Hematopoietic multipotent progenitor cell treated with erythropoietin and hydrocortisone succinate and interleukin-3 and kit ligand, for 17 days (in vitro differentiated cells): ENCODE measurements at places on chromosomes 5 and 9.

DNA sequence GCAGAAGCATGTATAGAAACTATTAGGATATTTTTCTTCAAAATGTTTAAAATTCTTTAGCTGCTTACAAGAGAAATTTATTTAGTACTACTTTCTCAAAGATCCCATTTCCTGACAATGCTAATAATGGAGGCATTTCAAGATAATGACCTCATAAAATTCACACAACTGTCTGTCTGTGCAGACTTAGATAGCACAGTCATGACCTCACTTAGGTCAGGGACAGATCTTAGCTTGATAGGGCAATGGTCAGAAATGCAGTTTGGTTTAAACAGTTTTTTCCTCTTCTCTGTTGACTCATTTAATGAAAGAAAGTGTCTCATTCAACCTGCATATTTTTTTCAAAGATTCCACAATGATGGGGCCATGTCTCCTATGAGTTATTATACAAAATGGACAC lies 128.4 kb downstream of the GRIA1 start:
- DNase-seq: no peak

GRCh38 chr5:33997331-33997983 lies 10.4 kb downstream of the AMACR start:
- no peak for DNase-seq

DNA sequence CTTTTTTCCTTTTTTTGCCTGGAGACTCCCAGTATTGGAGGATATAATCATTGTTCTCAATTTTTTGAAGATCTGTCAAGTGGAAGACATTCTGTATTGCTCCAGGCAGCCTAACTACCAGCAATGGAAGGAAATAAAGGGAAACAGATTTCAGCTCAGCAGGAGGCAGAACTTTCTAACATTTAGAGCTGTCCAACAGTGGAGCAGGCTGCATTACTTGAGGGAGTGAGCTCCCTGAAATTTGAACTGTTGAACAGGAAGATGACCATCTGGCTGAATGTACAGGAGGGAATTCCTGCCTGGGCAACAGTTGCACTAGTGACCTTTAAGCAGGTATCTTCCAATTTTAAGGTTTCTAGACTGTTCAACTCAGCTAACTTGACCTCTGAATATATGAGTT lies 1.1 kb upstream of the GAPVD1 start:
- no peak for DNase-seq

DNA sequence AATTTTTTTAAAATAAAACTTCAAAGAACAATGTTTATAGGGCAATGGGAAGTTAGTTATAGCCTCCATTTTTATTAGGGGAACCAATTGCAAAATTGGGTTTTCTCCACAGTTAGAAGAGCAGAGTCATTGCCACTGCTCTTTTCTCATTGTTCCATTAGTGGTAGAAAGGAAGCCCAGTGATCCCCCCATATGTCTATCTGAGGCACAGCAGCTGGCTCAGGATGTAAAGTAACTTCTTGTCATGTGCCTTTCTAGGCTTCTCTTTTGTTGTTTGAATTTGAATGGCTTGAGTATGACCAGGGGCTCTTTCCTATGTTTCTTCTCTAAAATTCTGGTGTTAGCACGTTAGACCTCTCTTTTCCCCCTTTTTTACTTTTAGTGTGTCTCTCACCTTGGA lies 61.2 kb downstream of the UBAP1 start:
- no peak for DNase-seq

GRCh38 chr9:107827884-107828283 lies 338.3 kb upstream of the KLF4 start:
- no peak for DNase-seq

DNA sequence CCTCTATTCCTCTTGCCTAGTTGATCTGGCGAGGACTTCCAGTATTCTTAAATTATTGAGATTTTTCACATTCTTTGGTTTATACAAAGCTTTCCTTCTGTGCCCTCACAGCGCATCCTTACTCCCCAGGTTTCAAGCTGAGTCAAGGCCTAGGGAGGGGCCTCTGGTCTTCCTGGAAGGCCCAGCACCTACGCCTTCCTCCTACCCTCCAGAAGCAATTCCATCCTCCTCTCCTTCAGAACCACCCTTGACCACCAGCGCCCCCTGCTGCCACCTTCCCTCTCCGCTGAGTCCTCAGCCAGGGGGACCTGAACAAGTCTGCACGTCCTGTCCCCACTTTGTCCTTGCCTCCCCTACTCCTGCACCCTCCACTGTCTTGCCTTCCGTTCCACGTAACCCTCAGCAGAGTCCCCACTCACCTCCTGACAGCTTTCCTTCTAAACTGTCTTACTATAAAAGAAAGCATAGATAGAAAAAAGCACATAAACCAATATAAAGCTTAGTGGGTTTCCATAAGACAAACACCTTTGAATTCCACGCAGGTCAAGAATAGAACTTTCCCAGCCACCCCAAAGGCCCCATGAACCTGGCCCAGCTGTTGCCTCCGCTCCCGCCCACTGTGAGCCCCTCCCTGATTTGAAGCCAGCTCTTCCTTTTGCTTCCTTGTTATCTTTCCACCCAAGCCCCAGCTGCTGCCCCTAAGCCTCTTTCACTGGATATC lies 63.0 kb upstream of the CTSL start:
- peak; percentile 79 for DNase-seq

- no peak for DNase-seq
Measured at GRCh38 chr5:129399069-129399468, 61.0 kb upstream of the ADAMTS19 start.

DNA sequence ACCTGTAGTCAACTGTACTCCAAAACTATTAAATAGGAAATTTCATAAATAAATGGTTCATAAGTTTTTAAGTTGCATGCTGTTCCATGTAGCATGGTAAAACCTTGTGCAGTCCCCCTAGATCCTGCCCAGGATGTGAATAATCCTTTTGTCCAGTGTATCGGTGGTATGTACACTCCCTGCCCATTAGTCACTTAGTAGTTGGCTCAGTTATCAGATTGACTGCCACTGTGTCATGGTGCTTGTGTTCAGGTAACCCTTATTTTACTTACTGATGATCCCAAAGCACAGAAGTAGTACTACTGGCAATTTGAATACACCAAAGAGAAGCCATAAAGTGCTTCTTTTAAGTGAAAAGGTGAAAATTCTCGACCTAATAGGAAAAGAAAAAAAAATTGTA lies 134.2 kb downstream of the RNF180 start:
- DNase-seq: no peak

- DNase-seq: peak; percentile 46
Measured at GRCh38 chr9:111597852-111598732, 1.4 kb downstream of the PTGR1 start.

DNA sequence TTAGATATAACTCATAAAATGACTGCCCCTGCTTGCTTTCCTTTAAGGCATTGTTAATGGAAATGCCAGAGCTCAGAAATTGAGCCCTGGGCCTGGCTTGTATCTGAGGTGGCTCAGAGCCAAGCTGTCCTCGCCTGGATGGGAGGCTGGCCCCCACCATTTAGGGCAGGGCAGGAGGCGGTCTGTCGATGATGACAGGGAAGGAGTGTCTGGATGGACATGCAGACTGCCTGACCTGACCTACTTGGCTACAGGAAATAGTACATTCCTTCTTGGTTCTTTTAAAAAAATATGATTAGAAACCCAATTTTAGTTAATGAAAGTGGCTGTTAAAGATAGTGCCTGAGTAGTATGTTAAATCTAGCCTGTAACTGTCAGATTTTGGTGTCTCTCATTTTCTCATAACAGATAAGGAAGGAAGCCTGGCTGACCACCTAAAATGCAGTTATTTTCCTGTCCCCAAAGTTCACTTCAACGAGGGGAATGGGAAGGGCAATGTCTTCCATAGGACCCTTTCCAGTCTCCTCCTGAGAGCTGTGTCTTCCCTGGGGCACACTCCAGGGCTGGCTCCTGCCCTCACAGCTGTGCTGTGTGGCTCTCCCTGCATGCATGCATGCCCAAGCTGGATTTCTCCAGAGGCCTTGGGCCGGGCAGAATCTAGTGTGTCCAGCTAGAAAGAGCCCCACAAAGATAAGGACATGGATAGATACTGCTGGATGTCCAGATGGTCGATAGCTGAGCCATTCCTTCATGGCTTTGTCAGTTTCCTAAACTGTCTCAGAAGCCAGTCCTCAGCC lies 42.3 kb downstream of the MACROH2A1 start:
- no peak for DNase-seq

- no peak for DNase-seq
Measured at GRCh38 chr9:89657295-89657694, 52.5 kb downstream of the GADD45G start.
